ENCODE measurements at places on chromosomes 16 and 17. TPM values are rescaled to one million over a fixed set of nuclear protein-coding genes. Genes with fewer than 3 reads are reported as not detected.

DNA sequence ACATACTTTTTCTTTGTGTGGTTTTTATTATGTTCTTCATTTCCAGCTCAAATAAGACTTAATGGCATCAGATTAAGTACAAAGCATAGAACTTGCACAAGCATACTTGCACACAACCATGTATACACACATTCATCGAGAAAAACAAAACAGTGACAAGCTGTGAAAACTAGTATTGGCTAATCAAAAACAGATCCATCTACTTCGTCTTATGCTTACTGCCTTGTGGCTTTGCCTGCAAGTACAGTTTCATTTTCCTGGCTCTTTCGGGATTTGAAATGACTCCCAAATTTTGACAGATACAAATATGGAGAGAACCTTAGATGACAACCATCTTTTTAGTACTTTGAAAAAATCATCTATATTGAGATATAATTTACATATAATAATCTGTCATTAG, 338.3 kb downstream of the BCAS3 start:
- no peaks in the 10 kb centered on the region for H3K4me1 ChIP-seq
- no peaks in the 10 kb centered on the region for H3K36me3 ChIP-seq
- no peaks in the 10 kb centered on the region for H3K27me3 ChIP-seq
- DNase-seq, result no peak
- no peak overlapping the region for H3K4me3 ChIP-seq
- H3K27ac ChIP-seq, result no peak overlapping the region

DNA sequence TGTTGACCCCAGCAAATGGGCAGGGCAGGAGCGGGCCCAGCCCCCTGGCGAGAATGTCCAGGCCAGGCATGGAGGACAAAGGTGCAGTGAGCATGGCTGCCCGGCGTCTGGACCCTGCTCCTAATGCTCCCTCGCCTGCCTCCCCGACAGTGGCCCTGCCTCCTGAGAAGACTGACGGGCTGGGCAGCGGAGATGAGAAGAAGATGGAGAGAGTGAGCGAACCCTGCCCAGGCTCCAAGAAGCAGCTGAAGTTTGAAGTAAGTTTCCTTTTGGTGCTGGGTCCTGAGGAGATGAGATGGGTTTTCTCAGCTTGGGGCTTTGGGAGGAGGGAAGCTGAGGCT, 59.7 kb downstream of the SNX20 start:
- no peak overlapping the region for H3K27ac ChIP-seq
- DNase-seq, result peak; percentile 50
- H3K4me3 ChIP-seq, result no peak overlapping the region
- H3K4me1 ChIP-seq, result peaks cover 4% of the 10 kb centered on the region
- no peaks in the 10 kb centered on the region for H3K36me3 ChIP-seq
- H3K27me3 ChIP-seq, result no peaks in the 10 kb centered on the region

The WNK4 gene
- 0.51 TPM for total RNA-seq

The NOL3 gene
- 20.5 TPM for total RNA-seq

The HS3ST2 gene
- total RNA-seq, result 0.06 TPM

Data from pancreas (tissue), 10 donors.